ENCODE measurements at places on chromosomes 5 and 9. TPM values are rescaled to one million over a fixed set of nuclear protein-coding genes. Genes with fewer than 3 reads are reported as not detected.

DNA sequence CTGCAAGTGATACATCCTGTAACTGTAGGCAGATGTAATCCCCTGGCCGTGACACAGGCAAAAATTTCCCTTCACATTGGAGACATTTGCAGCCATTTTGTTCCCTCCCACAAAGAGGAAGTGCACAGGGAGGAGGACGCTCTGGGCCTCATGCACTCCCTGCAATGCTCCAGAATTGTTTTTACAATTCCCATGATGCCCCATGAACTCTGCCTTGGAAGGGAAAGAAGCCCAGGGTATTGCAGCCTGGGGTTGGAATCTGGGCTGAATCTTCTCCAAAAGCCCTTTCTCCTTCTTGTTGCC, 491.7 kb downstream of the CCDC171 start:
- no peak for DNase-seq

GRCh38 chr9:114282926-114283325, 40.0 kb upstream of the ORM1 start:
- DNase-seq, result peak; percentile 54

DNA sequence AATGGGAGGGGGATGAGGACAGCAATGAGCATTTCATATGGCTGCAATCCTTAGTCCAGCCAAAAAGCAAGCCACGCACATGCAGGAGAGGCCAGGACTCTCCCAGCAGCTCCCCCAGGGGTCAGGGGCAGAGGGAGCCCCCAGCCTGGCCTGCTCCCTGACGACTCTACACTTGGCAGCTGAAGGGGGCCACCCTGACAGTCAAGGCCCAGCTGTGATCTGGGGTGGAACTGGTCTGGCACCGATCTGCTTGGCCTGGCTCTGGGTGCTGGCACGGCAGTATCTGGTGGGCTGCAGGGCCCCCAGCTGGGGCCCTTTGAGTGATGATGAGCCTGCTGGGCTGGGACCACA, 118.1 kb downstream of the ADAMTS2 start:
- DNase-seq, result no peak

DNA sequence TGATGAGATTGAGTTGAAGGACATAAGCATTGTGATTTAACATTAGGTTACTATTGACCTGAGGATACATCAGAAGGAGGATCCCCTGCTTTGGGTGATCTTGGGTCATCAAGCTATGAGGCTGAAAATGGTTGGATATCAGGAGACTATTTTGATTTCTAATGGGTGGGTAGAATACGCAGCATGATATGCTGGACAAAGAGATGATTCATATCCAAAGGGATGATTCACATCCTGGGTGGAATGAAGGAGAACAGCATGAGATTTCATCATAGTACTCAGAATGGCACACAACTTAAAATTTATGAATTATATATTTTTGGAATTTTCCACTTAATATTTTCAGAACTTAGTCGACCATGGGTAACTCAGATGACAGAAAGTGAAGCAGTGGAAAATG, 1759.5 kb upstream of the C9orf72 start:
- no peak for DNase-seq

- DNase-seq, result no peak
Observed at GRCh38 chr9:121966706-121967105, 126.4 kb downstream of the TTLL11 start.

DNA sequence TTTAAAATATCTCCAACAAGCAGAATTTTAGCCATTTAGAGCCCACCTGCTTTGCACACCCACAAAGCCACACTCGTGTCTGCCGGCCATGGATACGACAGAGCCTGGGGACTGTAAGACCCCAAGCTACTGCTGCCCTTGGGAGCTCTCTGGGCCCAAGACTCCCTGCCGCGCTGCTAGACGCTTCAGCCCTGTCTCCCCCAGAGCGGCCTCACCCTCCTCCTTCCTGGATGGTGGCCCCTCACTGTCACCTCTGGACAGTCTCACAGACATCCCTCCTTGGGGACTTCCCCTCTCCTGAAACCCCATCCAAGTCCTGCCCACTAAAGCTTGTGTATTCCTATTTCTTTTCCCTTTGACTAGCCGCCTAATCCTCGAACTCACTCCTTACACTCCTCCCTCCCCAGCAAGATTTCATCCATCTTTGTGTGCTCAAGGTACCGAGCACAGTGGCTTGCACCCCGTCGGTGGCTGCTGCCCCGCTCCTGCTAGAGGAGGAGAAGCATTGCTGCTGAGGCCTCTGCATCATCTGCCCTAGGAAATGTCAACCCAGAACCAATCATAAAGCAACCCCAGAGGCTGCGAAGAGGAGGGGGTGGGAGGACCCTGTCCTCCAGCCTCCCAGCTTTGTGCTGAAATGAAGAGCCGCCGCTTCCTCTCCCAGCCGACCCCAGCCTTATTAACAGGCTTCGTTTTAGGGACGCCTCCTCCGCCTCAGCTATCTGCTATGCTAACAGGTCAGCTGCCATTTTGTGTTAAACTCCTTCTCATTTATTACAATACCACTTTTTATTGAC, 71.2 kb downstream of the CFAP77 start:
- DNase-seq, result no peak

GRCh38 chr5:120140501-120140900, 323.6 kb upstream of the PRR16 start:
- no peak for DNase-seq

GRCh38 chr9:35829084-35829763, at the start of gene TMEM8B:
TSS of gene TMEM8B (plus strand) at chr9:35829228. CDS start at chr9:35829448, 220 bp downstream.
- peak; percentile 94 for DNase-seq

- DNase-seq, result no peak
Observed at GRCh38 chr5:57320582-57320981, 146.7 kb downstream of the GPBP1 start.

DNA sequence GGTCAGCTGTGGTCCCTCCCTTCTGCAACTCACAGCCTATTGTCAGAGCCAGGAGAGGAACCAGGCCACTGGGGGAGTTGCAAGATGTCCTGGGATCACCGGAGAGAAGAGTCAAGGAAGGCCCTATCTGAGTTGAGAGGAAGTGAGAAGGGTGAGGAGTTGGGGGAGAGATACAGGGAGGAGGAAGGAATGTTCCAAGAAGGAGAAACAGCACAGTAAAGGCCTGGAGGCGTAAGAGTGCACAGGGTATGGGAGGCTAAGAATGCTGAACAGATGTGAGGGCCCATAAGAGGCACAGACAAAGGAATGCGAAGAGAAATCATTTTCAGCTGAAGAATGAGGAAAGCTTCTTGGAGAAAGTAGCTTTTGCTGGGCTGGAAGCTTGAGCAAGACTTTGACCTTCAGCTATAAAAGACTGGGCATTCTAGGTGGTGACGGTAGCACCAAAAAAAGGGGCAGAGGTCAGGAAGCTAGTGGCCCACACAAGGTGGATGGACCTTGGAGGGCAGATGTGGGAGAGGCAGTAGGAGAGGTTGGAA, 21.6 kb upstream of the CSF1R start:
- no peak for DNase-seq

DNA sequence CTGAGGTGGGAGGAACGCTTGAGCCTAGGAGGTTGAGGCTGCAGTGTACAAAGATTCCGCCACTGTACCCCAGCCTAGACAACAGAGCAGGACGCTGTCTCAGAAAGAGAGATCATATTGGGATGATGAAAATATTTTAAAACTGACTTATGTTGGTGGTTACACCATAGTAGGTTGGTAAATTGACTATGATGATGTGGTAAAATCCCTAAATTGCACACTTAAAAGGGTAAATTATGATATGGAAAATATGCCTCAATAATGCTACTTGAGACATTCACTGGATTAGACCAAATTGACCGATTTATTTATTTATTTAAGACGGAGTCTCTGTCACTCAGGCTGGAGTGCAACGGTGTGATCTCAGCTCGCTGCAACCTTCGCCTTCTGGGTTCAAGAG, 21.9 kb upstream of the TOR1B start:
- no peak for DNase-seq

- no peak for DNase-seq
Observed at GRCh38 chr5:6734243-6734700, 21.0 kb downstream of the TENT4A start.

DNA sequence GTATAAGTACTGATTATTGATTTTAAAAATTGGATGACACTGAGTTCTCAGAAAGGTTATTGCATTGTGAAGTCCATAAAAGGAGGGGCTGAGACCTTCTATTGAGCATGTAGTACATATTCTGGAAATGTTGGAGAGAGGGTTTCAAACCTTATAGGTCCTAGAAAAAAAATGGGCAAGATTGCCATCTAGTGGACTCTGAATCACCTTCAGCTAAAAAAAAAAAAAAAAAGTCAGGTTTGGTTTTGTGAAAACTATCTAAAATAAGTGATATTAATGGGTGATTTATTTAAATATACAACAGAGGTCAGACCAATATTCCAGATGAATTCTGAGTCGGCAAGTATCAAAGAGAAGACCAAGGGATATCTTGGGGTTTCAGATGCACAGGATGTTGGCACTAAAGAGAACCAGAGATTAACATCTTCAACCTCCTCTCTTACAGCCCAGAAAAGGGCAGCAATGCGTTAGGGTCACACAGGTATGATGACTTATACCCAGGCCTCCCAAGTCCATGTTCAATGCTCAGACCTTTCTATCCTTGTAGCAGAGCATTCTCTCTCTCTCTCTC, 109.8 kb upstream of the NMUR2 start:
- DNase-seq, result no peak

- DNase-seq, result no peak
Observed at GRCh38 chr5:36631154-36631553, 24.7 kb downstream of the SLC1A3 start.

DNA sequence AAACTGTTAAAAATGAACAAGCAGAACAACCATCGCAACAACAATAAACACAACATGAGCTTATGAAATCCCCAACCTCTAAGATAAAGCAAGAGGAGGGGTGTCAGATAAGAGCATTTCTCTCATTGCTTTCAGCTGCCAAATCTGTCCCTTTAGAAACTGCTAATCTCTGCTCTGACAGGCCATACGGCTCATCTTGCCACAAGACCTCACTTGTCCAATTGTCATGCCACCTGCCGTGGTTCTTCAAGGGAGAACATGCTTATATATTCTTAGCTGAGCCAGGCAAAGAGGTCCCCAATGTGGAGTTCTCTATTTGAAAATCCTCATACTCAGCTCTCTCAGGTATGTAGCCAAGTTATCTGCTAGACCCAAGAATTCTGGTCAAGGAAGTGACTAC, 405.0 kb upstream of the TNC start:
- DNase-seq, result no peak

GRCh38 chr5:93090698-93091097, 490.3 kb downstream of the NR2F1-AS1 start:
- DNase-seq, result no peak

- DNase-seq, result no peak
Observed at GRCh38 chr9:136995772-136996311, 526 bp downstream of the CLIC3 start.

DNA sequence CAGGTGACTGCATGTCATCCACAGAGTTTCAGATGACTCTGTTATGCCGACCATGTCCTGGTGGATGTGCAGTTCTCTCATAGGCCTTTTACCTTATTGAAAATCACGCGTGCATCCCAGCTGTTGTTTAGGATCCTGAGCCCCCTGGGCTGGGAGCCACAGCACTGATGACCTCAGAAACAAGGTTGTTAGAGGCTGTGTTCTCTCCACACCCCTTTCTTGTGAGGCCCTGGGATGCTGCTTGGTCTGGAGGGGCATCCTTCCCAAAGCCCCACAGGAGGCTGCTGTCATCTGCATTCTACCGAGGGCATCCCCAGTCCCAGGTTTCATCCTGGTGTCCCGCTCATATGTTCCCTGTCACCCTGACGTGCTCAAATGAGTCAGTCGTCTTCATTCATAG, 76.5 kb upstream of the IRX4 start:
- DNase-seq, result no peak

- no peak for DNase-seq
Observed at GRCh38 chr9:134325096-134325812, 1.0 kb upstream of the RXRA start.

DNA sequence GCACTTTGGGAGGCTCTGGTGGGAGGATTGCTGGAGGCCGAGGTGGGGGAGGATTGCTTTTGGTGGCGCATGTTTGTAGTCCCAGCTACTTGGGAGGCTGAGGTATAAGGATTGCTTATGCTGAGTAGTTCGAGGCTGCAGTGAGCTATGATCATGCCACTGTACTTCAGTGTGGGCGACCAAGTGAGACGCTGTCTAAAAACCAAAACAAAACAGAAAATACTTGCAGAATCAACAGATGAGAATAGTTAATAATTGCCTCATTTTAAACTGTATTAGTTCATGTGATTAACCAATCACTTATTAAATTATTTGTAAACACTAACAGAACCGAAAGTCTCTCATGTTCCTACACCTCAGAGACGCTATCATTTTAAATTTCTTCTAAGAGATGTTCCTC, 118.1 kb downstream of the CCDC171 start:
- DNase-seq, result no peak

DNA sequence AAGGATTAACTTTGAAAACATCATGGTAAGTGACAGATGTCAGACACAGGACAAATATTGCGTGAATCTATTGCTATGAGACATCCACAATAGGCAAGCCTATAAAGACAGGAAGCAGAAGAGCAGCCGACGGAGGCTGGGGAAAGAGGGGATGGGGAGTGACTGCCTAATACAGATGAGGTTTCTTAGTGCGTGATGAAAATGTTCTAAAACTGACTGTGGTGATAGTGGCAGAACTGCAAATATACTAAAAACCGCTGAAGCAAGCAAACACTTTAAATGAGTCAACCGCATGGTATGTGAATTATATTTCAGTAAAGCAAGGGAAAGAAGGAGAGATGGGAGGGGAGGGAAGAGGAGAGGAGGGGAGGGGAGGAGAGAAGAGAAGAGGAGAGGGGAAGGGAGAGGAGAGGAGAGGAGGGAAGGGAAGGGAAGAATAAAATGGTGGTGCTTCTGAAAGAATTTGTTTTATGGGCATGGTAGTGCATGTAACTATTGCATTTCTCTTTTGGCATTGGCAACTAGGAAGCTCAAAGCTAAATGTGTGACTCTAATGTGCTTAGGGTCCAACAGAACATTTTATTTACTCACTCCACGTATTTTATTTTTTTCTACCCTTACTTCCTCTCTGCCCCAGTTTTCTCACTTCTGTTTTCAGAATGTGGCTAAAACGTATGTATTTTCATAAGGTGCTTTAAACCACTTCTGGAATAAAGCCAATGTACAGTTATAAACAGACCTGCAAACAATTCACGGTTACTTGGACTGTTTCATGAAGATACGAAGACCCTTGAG, 21.3 kb downstream of the AKNA start:
- DNase-seq, result peak; percentile 48

GRCh38 chr5:127549551-127549950, 32.1 kb downstream of the PRRC1 start:
- DNase-seq, result no peak

DNA sequence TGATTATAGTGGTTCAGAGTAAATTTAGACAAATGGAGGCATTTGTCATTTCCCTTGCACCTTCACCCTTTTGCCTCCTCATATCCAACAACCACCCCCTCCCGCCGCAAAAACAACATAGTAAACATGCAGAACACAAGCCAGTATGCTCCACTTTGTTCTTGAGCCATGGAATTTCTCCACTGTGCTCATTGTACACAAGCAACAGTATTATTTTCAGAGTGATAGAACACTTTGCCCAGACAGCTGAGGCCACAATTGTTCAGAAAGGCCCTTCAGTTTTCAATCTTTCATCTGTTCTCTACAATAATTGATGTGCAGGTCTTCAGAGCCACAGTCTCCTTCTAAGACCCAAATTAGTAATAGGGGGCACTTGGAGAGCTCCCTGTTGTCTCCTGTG, 272.8 kb upstream of the SLC30A5 start:
- DNase-seq, result no peak

The SLC34A1 gene
- 0.19 TPM for total RNA-seq

The PTPRD gene
- not detected for total RNA-seq

The MTAP gene
- total RNA-seq, result 71.3 TPM

The TLX3 gene
- not detected for total RNA-seq

The FCN2 gene
- not detected for total RNA-seq

The NUTM2F gene
- total RNA-seq, result not detected

The ALDH1A1 gene
- not detected for total RNA-seq

The FGF18 gene
- 0.12 TPM for total RNA-seq

The WDR31 gene
- total RNA-seq, result 1.4 TPM

The ELAVL2 gene
- total RNA-seq, result not detected

The CFAP157 gene
- total RNA-seq, result not detected

All from activated T-cell treated with anti-CD3 and anti-CD28 coated beads, Interleukin-2, amount 50 U/mL, for 72 hours (primary cell).